Stimulated activated CD4-positive, alpha-beta T cell treated with anti-CD3 and anti-CD28 coated beads, TNF-alpha, amount 100 ng/mL, for 24 hours (primary cell): ENCODE measurements at places on chromosomes 2 and 18.

DNA sequence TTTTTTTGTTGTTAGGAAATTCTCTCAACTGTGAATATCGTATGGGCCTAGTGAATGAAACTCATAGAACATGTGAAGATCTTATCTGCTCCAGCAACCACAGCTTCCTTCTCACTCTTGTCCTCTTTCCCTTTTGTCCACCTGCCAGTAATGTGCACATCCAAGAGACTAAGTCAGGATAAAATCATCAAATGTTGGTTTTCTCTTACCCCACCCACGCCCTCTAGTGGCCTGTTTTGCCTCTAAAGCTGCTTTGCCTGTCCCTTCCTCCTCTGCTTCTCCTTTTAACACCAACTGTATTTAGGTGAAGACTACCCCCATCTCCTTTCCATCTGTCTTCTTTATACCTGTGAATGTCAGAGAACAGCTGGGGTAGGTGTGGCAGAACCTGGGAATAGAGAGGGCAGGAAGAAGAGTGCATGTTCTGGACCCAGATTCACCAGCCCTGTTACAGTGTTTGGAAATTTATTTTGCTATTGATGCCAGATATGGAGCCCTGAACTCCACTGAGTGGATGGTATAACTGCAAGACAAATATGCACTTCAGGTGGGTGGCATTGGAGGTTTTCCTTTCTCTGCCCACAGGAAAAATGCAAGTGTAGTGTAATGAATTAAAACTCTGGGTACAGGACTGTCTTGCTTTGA is 8.4 kb upstream of the MGAT5 start:
- peak; percentile 66 for DNase-seq

DNA sequence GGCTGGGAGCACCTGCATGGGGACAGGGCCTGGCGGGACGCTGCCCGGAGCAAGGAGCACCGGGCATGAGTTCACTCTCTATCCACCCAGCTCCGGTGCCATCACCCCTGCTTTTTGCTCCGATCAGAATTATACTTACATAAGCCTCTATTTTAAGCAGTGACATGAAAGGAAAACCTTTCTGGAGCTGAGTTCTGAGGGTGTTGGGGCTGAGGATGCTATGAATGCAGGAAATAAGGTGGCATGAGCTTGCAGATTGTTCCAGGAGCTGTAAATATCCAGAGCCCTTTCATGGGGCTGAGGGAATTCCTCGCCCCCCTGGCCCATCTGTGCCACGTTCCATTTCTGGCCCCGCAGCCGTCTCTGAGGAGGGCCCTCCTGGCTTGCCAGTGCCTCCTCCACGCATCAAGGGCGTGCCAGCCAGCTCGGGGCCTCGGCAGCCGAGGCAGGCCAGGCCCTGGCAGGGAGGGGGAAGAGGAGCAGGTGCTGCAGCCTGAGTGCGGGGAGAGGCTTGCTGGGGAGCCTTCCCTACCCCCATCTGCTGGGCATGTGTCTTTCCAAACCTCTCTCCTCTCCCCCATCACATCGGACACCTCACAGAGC is 91.7 kb upstream of the MCFD2 start:
- no peak for DNase-seq

GRCh38 chr18:463827-464541 is 36.5 kb downstream of the COLEC12 start:
- DNase-seq = no peak

DNA sequence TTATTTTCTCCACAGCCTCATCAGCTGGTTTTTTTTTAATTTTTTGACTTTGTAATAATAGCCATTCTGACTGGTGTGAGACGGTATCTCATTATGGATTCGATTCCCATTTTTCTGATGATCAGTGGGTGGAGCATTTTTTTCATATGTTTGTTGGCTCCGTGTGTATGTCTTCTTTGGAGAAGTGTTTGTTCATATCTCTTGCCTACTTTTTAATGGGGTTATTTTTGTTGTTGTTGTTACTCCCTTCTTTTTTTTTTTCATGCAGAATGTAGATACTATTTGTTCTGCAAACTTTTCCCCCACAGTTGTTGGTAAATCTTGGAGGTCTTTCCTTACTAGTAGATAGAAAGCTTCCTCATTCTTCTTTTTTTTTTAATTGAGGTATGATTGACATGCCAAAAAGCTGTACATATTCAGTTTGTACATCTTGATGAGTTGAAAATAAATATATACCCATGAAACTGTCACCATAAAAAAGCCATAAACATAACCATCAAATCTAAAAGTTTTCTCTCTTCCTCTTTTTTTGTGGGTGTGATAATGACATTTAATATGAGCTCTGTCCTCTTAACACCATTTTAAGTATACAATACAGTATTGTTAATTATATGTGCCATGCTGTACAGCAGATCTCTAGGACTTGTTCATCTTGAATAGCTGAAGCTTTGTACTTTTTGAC is 21.8 kb upstream of the NT5DC4 start:
- no peak for DNase-seq

GRCh38 chr2:16126517-16127275 is 186.3 kb downstream of the MYCN start:
- no peak for DNase-seq

DNA sequence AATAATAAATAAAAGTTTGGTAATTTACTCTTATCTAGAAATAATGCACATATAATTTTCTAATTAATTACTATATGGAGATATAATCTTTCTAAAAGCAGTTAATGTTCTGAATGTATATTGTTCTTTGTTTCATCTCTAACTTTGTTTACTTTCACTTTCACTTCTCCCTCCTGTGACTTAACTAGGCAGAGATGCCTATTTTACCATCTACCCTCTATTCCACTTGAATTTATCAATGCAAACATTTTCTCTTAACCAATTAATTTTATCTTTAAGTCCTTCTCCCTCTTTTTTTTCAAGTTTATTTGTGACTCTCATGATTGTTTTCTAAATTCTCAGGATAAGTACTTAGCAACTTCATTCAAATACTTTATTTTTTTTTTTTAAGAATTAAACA is 55.1 kb upstream of the IL1RL1 start:
- no peak for DNase-seq

- no peak for DNase-seq
These were observed 106.3 kb downstream of the TRIM43 start for GRCh38 chr2:95698146-95698545.

- DNase-seq = no peak
These were observed 332.6 kb upstream of the NCKAP5 start for GRCh38 chr2:133900909-133901308.

DNA sequence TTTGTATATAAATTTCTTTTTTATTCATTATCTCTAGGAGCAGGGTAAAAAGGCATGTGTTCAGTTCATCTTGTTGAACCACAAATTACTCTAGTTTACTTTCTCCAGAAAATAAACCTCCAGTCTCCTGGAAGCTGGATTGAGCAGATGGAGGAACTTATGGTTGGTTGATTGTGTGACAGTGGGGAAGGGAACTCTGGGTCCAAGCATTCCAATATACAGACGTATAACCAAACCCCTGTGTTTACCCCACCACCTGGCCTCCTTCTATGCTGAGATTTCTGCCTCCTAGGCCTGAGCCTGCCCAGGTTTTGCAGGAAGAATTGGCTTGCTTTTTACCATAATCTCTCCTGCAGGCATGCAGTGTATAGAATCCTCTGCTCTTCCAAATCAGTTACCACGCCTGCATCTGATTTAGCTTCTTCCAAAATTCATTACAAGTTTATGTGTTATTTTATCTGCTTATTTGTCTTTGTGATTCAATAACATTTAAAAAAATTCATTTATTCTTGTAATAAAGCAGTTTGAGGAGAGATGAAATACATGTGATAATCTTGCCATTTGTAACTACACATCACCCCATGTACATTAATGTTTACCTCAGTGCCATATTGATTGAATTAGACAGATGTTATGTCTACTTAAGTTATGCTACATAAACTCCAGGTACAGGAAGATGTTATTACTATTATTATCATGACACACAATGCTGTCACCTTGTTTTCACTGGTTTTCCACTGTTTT is 2.5 kb upstream of the RAB27B start:
- DNase-seq = no peak

DNA sequence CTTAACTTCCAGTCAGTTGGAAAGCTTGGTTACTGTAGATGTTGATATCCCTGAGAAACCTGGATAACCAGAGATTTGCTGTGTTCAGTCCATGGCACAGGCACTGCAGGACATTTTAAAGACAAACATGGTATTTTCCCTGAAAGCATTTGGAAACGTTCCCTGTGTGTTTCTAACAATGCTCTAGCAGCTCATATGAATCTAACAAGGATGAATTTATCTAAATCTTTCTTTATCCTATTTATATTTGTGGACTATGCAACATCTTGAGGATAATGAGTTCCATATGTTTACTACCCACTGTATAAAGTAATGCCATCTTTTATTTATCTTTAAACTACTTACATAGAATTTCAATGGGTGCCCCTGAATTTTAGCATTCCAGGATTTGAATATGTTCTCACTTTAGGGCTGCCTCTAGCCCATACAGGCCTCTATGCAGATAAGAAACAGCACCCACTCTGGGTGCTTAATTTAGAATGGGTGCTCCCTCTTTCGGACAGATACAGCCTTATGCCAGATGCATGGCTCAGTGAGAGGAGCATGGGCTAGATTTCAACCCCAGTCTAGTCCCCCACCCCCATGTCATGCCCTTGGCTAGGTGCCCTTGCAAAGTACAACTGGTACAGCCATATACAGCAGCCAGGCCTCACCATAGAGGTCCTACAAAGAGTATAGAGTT is 50.6 kb upstream of the NEMP2 start:
- no peak for DNase-seq

GRCh38 chr2:86442642-86443005 is 1.5 kb downstream of the KDM3A start:
- peak; percentile 69 for DNase-seq

DNA sequence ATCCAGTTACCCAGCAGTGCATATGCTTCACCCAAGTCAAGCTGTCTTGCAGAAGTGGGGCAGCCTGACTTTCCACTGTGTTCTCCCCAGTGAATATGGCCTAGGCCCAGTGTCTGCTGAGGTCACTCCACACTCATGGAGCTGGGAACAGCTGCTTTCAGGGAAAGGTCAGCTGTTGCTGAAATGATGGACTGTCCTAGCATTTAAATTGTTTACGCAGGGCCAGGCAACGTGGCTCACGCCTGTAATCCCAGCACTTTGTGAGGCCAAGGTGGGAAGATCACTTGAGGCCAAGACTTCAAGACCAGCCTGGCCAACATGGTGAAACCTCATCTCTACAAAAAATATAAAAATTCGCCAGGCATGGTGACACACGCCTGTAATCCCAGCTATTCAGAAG is 86.5 kb downstream of the LIPG start:
- DNase-seq = no peak

DNA sequence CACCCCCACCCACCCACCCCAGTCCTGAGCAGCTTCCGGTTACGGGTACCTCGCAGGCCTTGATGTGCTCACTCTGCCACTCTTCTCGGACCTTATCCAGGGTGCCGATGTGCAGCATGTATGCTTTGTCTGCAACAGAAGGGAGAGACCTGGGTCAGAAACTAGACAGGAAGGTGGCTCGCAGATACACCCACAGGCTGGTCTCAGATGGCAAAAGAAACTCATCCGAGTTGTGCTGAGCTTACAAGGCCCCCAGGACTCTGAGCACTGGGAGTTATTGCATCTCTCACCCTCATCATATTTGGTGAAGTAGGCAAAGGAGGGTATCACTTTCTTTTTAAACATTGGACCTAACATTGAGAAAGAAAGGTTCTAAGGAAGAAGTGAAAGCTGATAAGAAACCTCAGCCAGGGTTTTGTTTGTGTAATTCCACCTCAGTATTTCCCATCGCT is 30.6 kb upstream of the EPG5 start:
- peak; percentile 3 for DNase-seq

- no peak for DNase-seq
These were observed 110.4 kb downstream of the NCKAP5 start for GRCh38 chr2:133457861-133458260.
